ENCODE measurements at places on chromosomes 5 and 9. TPM values are rescaled to one million over a fixed set of nuclear protein-coding genes. Genes with fewer than 3 reads are reported as not detected.

The RNF224 gene
- total RNA-seq: not detected

The CATSPER3 gene
- not detected for total RNA-seq

The MCCC2 gene
- 22.1 TPM for total RNA-seq

The GDF9 gene
- 0.09 TPM for total RNA-seq

The PCDHA7 gene
- total RNA-seq: 0.74 TPM

The SLC1A1 gene
- total RNA-seq: 18.7 TPM

The PALM2AKAP2 gene
- 28.5 TPM for total RNA-seq

The PCDHGB4 gene
- 27.3 TPM for total RNA-seq

The LECT2 gene
- not detected for total RNA-seq

The WASHC1 gene
- total RNA-seq: 3.3 TPM

The OBP2B gene
- not detected for total RNA-seq

The SYK gene
- total RNA-seq: not detected

The PKD2L2 gene
- total RNA-seq: not detected

The FOXD1 gene
- total RNA-seq: 10.7 TPM

The SLCO6A1 gene
- total RNA-seq: not detected

The CYLC2 gene
- not detected for total RNA-seq

The ENTREP1 gene
- under 0.01 TPM for total RNA-seq

The NEURL1B gene
- total RNA-seq: 4.4 TPM

The NR2F1-AS1 gene
- 15.4 TPM for total RNA-seq

The SLC36A3 gene
- total RNA-seq: not detected

The RNF183 gene
- not detected for total RNA-seq

The HEMGN gene
- not detected for total RNA-seq

The IFNA5 gene
- total RNA-seq: not detected

The FIBCD1 gene
- total RNA-seq: 26.0 TPM

The GRM6 gene
- not detected for total RNA-seq

Data from smooth muscle cell of the umbilical artery (primary cell).